ENCODE measurements at places on chromosomes 11 and 22. TPM values are rescaled to one million over a fixed set of nuclear protein-coding genes. Genes with fewer than 3 reads are reported as not detected.

The TREH gene
- total RNA-seq = 2.4 TPM

The ZNF74 gene
- total RNA-seq = 6.2 TPM

The P2RY6 gene
- 0.91 TPM for total RNA-seq

GRCh38 chr11:19294444-19294843, 53.7 kb upstream of the E2F8 start:
- no peak for DNase-seq

DNA sequence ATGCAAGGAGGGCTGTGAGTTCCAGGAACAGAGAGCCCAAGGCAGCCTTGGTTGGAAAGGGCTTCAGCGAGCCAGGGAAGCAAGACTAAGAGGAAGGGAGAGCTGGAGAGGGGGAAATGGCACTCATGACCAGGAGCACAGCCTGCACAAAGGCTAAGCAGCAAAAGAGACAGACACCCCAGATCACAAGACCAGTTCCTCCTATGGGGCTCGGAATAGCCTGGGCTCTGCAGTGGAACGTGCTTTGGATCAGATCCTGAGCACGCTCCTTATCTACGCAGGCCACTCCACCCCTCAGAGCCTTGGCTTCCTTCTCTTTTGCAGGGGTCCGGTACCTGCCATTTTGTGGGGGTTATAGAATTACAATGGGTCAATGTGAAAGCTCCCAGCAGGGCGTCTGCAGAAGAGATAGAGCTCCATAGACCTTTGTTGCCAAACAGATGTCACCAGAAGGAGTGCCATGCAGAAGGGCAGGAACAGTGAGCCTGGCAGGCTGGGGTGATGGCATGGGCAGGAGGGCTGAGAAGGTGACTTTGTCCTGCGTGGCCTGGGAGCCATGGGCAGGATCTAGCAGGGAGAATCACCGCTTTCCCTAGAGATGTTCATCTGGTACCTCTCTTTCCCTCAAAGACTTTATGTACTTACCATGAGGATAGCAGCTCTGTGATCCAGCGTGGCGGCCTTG, 33.8 kb downstream of the ZC3H7B start:
- DNase-seq = no peak

DNA sequence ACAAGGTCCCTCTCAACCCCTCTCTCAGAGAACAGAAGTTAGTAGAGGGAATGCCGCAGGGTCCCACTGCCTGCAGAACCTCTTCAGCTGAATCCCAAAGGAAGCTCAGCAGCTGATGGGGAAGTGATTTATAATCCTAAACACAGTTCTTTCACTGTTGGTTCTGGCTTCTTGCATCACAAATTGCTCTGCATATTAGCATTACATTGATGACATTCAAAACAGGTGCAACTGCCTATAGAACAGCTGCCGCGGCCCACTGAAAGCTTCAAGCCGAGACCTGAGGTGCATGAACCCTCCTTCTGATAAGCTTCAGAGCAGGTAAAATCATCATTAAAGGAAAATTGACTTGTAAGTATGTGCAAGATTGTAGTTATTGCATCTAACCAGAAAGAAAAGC, 75.2 kb upstream of the KIRREL3 start:
- no peak for DNase-seq

DNA sequence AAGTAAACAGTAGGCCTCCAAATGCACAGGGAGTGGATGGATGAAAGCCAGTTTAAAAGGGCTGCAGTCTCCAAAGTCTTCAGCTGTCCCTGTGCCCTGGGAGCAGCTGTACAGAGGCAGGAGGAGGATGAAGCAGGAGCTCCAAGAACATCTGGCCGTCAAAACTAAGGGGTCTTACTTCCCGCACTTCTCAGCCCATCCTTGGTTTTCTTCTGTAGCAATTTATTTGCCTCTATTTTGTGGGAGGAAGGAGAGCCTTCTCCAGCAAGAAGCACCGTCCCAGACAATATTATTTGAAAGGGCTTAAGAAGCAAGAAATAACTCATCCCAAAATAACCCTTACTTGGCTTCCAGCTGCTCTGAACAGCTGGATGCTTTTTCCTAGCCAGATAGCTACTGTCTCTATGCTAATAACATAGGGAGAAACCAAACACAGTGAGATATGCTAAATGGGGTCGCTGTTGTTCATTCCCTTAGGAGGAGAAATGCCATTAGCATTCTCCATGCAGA, 133.2 kb downstream of the SPATA19 start:
- DNase-seq = no peak

DNA sequence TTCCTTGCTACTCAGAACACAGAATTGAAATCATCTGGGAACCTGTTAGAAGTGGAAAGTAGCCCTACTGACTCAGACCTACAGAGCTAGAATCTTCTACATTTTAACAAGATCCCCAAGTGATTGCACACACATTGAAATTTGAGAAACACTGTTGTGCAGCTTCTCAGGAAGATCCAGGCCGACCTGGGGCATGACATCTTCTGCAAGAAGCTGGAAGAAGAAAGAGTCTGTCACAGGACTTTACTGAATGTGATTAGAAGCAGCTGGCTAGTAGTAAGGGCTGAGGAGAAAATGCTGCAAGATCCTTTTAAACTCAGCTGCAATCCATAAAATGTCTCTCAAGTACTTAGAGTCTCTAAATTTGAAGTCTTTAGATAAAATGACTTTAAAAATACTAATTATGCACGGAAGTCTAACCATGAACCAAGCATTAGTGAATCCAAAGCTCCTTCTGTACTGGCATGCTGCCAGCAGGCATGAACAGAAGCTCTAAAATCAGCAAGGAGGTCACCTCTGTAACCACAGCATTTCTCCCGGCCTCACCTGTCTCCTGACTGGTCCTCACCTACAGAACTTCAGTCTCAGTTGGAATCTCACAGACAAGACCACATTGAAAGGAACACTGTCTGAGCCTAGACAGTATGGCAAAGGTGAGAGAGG, 85.0 kb downstream of the SERGEF start:
- DNase-seq = no peak

DNA sequence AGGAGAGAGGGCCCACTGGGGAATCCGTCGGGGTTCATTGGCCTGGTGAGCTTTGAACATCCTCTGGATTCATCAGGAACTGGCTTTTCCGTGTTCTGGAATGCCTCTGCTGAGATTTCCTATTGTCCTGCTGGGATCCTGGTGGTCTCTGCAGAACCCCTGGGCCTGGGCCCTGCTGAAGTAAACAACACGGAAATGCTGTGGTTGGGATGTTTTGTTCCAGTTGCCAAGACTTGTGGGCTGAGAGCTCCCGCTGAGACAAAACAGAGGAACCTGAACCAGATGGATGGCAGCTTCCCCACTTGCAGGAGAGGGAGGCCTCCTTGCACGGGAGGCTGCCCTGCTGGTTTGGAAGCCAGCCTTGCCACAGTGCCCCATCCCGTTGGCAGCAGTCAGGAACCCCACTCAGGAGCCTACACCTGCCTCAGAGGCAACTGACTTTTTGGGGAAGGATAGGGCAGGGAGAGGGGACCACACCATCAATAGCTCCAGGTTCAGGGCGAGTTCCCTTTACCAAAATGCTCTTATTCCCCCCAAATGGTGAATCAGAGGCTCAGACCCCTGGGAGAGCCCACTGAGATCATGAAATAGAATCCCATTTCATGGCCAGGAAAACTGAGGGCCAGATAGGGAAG, 60.7 kb downstream of the LRRC32 start:
- no peak for DNase-seq

DNA sequence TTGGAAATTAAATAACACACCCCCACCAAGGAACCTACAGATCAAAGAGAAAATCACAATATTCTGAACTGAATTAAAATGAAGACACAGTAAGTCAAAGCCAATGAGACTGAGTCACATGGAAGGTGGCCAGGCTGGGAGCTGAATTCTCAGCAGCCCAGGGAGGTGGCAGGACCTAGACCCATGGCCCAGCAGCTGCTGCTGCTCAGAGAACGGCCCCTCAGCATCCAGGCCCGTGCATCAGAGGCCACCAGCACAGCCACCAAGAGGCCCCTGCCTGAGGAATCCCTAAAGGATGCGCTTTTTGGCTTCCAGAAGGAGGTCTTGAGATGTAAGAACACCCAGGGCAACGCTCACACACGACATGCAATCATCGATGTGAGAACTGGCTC, 35.0 kb downstream of the TBX1 start:
- DNase-seq = no peak

DNA sequence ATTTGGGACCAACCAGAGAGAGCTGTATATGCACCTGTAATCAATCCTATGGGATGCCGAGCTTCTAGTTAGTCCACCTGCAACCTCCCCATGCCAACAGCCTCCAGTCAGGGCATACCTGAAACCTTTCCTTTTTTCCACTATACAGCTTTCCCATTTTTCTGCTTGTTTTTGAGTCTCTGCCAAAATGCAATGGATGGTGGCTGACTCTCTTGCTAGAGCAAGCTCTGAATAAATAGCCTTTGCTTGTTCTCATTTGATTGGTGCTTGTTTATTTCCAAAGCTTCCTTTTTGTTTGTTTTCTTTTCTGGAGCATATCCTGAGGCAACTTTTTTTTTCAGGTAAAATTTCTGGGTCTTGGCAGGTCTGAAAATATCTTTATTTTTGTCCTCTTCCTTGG, 58.0 kb upstream of the PLET1 start:
- DNase-seq = no peak

DNA sequence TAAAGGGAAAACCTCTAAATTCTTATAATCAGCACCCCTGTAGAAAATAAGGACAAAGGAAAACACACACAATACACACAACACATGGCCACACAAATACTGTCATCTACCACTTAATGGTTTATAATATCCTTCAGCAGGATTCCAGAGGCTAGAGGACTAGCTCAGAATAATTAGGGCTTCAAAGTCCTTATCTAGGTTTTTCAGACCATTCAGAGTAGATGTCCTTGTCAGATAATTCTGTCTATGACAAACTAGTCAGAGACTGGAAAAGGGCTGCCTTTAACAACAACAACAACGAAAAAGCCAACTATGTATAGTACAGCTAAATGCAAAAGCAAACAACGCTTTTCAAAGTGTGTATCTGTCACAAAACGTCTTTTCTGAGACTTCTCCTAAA, 456.5 kb upstream of the CNTN5 start:
- no peak for DNase-seq

DNA sequence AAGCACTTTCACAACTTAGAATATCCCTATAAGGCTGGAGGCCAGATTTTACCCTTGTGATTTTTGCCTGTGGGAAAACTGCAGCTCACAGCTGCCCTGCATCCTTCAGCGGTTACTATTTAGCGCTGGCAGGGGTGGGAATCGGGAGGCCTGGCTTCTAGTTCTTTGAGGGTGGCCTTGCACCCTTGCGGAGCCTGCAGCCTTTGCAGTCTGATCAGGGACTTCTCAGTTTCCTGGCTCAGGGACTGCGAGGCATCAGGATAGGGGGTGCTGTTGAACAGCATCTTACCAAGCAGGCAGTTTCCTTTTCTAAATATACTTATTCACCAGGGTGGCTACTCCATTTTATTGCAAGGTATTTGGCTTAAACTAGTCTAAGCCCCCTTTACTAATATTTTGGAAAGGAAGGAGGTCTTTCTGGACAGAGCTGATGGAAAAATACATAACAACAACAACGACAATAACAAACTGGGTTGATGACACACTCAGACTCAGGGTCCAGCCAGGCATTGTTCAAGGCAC, 2.9 kb upstream of the APOA1 start:
- no peak for DNase-seq

GRCh38 chr11:110522471-110522870, 92.7 kb downstream of the FDX1 start:
- DNase-seq = no peak

GRCh38 chr11:11821899-11822298, 19.9 kb upstream of the USP47 start:
- no peak for DNase-seq

GRCh38 chr22:24566899-24567511, 11.2 kb downstream of the SNRPD3 start:
- DNase-seq = no peak
